Mesothelial cell of epicardium (in vitro differentiated cells): ENCODE measurements at places on chromosomes 7 and 10.

DNA sequence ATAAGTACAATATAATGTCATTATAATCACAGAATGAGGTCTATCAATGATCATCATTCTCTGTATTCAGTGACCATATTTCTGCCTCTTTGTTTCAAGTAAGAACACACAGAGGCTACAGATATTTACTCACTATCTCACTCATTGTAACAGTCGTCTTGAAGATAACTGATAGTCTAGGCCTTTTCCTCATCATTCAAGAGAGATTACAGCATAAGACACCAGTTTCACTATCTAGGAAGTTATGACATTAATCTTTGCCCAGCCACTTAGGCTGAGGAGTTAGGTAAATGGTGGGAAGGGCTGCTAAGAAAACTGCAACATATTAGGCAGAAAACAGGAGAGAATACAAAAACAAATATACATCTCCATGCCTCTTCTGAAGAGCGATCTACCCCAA, 125.3 kb downstream of the CHCHD3 start:
- H3K27ac ChIP-seq, result no peak overlapping the region
- H3K36me3 ChIP-seq, result peaks cover 6% of the 10 kb centered on the region
- H3K4me1 ChIP-seq, result no peaks in the 10 kb centered on the region
- H3K4me3 ChIP-seq, result no peak overlapping the region
- DNase-seq, result no peak

- H3K36me3 ChIP-seq, result no peaks in the 10 kb centered on the region
- no peaks in the 10 kb centered on the region for H3K27me3 ChIP-seq
- H3K4me1 ChIP-seq, result peaks cover 26% of the 10 kb centered on the region
- DNase-seq, result no peak
Measured at GRCh38 chr10:35133586-35133985, 6.9 kb downstream of the CREM start.

DNA sequence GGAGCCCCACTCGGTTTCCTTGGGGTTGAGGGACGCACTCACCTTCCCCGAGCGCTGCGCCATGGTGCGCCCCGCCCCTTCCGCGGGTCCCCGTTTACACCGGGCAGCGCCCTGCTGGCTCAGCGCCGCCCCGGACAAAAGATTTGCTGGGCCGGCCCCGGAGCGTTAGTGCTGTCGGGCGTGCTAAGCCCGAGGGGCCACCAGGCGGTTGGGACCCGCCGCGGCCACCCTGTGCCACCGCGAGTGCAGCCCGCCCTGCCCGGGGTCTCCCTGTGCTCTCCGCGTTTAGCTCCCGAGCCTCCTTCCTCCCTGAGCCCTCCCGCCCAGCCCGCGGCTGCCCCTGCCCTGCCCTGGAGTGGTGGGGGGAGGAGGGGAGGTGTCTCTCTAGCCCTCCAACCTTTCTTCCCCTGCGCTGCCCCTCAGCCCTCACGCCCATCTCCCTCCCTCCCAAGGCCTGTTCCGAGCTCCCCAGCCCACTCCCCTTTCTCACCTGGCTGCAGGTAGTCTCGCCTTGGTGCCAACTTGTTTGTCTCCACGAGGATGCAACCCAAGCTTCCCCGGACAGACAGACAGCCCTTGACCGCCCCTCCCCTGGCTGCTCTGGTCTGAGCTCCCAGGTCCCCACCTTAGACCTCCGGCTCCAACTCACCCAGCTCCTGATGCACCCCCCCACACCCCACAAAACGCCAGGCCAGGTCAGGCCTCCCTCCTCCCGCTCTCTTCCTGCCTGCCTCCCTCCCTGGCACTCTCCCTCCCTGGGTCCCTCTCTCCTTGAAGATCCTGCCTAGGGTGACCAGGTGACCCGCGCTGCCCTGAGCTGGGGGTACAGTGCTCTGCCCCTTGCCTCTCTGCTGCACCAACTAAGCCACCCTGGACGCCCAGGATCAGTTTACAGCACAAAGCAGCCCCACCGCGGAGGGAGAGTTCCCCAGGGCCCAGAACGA, at the start of gene CRYGN:
Gene CRYGN (minus strand): TSS at position 287 of the 944 bp plus-strand sequence. CDS start 224 bp downstream, at position 63.
- peaks cover 69% of the 10 kb centered on the region for H3K4me1 ChIP-seq
- H3K4me3 ChIP-seq, result peak within 1 kb of the TSS; percentile 62
- no peaks in the 10 kb centered on the region for H3K36me3 ChIP-seq
- no peak for DNase-seq
- peak within 1 kb of the TSS; percentile 96 for H3K27ac ChIP-seq

- no peak overlapping the region for H3K4me3 ChIP-seq
- no peaks in the 10 kb centered on the region for H3K36me3 ChIP-seq
- H3K27me3 ChIP-seq, result no peaks in the 10 kb centered on the region
- H3K27ac ChIP-seq, result no peak overlapping the region
- DNase-seq, result no peak
Measured at GRCh38 chr10:1679821-1680650, 57.3 kb downstream of the ADARB2 start.

DNA sequence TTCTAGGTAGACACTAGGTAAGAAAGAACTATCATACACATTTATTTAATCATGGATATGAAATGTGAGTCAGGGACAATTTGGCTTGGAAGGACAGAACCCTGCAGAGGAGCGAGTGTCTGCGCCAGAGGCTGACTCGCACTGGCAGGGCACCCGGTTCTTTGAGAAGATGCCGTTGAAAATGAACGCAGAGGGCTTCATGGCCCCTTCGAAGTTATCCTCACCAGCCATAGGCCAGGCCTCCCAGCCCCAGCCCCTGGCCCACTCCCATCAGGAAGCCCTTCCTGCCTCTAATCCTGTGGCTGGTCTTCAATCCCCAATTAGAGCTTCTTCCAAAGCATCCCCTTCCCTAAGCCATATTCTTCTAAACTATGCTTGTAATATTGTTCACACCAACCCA, 239.8 kb downstream of the TCERG1L start:
- H3K4me3 ChIP-seq, result no peak overlapping the region
- no peak for DNase-seq
- H3K27ac ChIP-seq, result no peak overlapping the region
- H3K4me1 ChIP-seq, result peaks cover 9% of the 10 kb centered on the region
- H3K36me3 ChIP-seq, result no peaks in the 10 kb centered on the region

- H3K4me1 ChIP-seq, result peaks cover 4% of the 10 kb centered on the region
- no peak overlapping the region for H3K4me3 ChIP-seq
- H3K27ac ChIP-seq, result no peak overlapping the region
- H3K27me3 ChIP-seq, result no peaks in the 10 kb centered on the region
- H3K36me3 ChIP-seq, result no peaks in the 10 kb centered on the region
Measured at GRCh38 chr7:136803028-136803427, 65.4 kb upstream of the CHRM2 start.

DNA sequence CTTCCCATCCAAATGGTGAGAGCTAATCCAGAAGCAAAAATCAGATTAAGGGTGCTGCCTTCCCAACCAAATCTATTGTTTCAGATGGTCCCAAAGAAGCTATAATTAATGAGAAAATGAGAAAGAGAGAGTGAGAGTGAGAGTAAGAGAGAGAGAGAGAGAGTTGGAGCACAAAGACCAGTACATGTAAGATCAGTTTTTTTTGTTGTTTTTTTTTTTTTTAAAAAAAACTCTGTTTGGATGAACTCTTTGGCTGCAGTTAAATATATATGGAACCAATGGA, 305.6 kb downstream of the PTEN start:
- H3K4me1 ChIP-seq, result peaks cover 19% of the 10 kb centered on the region
- H3K27me3 ChIP-seq, result no peaks in the 10 kb centered on the region
- no peak for DNase-seq
- H3K27ac ChIP-seq, result no peak overlapping the region
- no peak overlapping the region for H3K4me3 ChIP-seq

- H3K36me3 ChIP-seq, result no peaks in the 10 kb centered on the region
- no peak overlapping the region for H3K4me3 ChIP-seq
- H3K27me3 ChIP-seq, result peaks cover 15% of the 10 kb centered on the region
- peaks cover 30% of the 10 kb centered on the region for H3K4me1 ChIP-seq
Measured at GRCh38 chr7:42768045-42768444, 143.8 kb downstream of the C7orf25 start.

DNA sequence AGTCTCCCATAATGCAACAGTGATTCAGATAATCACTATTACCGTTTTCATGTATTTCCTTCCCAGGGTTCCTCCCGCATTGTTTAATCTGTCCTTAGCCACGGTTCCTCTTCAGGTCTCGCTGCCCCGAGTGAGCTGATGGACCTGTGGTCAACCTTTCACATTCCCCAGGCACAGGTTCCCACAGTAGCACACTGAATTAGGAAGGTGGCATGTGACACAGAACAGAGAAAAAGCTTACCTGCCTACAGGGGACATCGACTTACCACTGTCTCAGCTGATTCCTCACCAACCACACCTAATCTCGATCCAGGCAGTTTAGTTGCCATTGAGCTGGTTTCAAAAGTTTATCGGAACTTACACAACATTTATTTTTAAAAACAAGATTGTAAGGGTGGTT, 72.2 kb downstream of the MTURN start:
- H3K36me3 ChIP-seq, result no peaks in the 10 kb centered on the region
- no peaks in the 10 kb centered on the region for H3K27me3 ChIP-seq
- H3K27ac ChIP-seq, result no peak overlapping the region
- no peak overlapping the region for H3K4me3 ChIP-seq

- DNase-seq, result no peak
- H3K4me1 ChIP-seq, result peaks cover 15% of the 10 kb centered on the region
- H3K27ac ChIP-seq, result peak within 1 kb of the TSS; percentile 82
- peaks cover 23% of the 10 kb centered on the region for H3K27me3 ChIP-seq
- H3K36me3 ChIP-seq, result no peaks in the 10 kb centered on the region
- H3K4me3 ChIP-seq, result peak within 1 kb of the TSS; percentile 81
Measured at GRCh38 chr7:29563590-29564495, at the start of gene PRR15. TSS of gene PRR15 (plus strand) at chr7:29563835. CDS start at chr7:29566330, 2,495 bp downstream.

- DNase-seq, result no peak
- no peaks in the 10 kb centered on the region for H3K36me3 ChIP-seq
- peaks cover 8% of the 10 kb centered on the region for H3K4me1 ChIP-seq
- no peak overlapping the region for H3K4me3 ChIP-seq
Measured at GRCh38 chr10:101749047-101750016, 26.6 kb downstream of the FGF8 start.

DNA sequence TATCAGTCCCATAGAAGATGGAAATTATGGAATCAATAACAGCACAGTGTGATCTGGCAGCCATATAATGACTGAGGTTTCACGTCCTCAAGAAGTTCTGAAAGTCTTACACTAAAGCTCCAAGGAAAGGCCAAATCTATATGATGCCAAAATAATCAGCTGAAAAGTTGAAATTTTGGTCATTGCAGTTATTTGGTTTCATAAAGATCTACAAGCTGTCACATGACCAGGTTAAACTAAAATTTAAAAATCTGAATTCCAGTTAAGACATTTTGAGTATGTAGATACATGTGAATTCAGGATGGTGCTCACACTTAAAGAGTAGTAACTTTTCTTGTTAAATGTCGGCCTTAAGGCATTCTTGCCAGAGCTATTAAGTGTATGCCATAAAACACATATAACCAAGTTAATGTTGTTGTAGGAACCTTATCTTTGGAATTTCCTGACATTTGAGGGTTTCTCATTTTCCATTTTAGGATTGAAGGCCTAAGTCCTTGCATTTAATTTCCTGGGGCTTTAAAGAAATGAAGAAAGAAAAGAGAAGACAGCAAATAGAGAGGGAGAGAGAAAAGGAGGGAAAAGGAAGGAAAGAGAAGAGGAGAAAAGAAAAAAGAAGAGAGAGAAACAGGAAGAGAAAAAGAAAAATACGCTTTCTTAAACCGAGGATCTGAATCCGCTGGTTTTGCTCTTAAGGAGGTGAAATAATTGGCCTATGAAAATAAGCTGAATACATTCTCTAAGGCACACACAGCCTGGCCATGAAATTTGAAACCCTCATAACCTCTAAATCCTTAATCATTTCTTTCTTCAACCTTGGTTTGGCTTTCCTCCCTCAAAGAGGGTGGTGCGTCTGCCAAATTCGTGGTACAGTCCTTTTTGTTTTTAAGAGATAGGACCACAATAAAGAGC, 43.8 kb downstream of the DENND2A start:
- H3K27ac ChIP-seq, result peak overlapping the region; percentile 97
- peaks cover 9% of the 10 kb centered on the region for H3K36me3 ChIP-seq
- peaks cover 22% of the 10 kb centered on the region for H3K4me1 ChIP-seq
- H3K4me3 ChIP-seq, result peak overlapping the region; percentile 15
- DNase-seq, result no peak

GRCh38 chr7:28954471-28954870, 3.7 kb downstream of the TRIL start:
- peaks cover 19% of the 10 kb centered on the region for H3K27me3 ChIP-seq
- H3K4me3 ChIP-seq, result peak overlapping the region; percentile 61
- H3K36me3 ChIP-seq, result no peaks in the 10 kb centered on the region
- peaks cover 27% of the 10 kb centered on the region for H3K4me1 ChIP-seq

- no peaks in the 10 kb centered on the region for H3K36me3 ChIP-seq
- no peak for DNase-seq
- peaks cover 17% of the 10 kb centered on the region for H3K27me3 ChIP-seq
- no peaks in the 10 kb centered on the region for H3K4me1 ChIP-seq
- no peak overlapping the region for H3K27ac ChIP-seq
Measured at GRCh38 chr7:128116740-128117139, 85.5 kb upstream of the LRRC4 start.

- peak; percentile 93 for DNase-seq
- H3K27ac ChIP-seq, result peak overlapping the region; percentile 45
- H3K36me3 ChIP-seq, result no peaks in the 10 kb centered on the region
- peak overlapping the region; percentile 33 for H3K4me3 ChIP-seq
- H3K27me3 ChIP-seq, result no peaks in the 10 kb centered on the region
- peaks cover 39% of the 10 kb centered on the region for H3K4me1 ChIP-seq
Measured at GRCh38 chr10:15168786-15169554, 477 bp upstream of the NMT2 start.

- no peak for DNase-seq
- no peak overlapping the region for H3K4me3 ChIP-seq
- no peaks in the 10 kb centered on the region for H3K27me3 ChIP-seq
- no peak overlapping the region for H3K27ac ChIP-seq
Measured at GRCh38 chr10:110656612-110657011, 12.5 kb downstream of the RBM20 start.

GRCh38 chr7:150830937-150831336, 21.4 kb upstream of the AOC1 start:
- H3K36me3 ChIP-seq, result no peaks in the 10 kb centered on the region
- peaks cover 28% of the 10 kb centered on the region for H3K27me3 ChIP-seq
- H3K4me1 ChIP-seq, result no peaks in the 10 kb centered on the region
- no peak overlapping the region for H3K4me3 ChIP-seq

DNA sequence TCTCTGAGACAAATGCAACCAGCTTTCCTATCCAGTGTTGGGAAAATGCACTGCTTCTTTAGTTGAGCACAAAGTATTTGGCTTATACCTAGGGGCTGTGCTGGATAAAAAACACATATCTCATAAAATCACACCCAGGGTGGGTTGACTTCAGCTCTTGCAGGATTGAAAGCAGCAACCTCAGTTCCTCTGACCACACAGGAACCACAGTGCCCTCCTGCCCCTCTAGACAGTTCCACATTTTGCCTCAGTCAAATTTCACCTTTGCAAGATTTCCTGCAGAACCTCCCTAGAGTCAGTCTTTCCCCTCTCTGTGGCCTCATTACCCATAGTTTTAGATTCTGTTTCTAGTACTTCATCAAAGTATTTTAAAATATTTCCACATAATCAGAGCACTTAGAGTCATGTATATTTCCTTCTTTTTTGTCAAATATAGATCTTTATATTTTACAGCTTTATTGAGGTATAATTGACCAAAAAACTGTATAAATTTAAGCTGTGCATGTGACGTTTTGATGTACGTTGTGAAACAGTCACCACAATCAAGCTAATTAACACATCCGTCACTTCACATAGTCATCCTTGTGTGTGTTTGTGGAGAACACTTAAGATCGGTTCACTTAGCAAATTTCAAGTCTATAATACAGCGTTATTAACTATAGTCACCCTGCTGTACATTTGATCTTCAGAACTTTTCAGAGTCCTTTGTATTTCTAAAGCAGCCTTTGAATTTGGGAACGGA, 37.0 kb upstream of the EGR2 start:
- H3K4me1 ChIP-seq, result no peaks in the 10 kb centered on the region
- no peaks in the 10 kb centered on the region for H3K36me3 ChIP-seq
- H3K27me3 ChIP-seq, result peaks cover 41% of the 10 kb centered on the region
- H3K27ac ChIP-seq, result no peak overlapping the region
